Endothelial cell (in vitro differentiated cells): ENCODE measurements at places on chromosomes 7 and 10. TPM values are rescaled to one million over a fixed set of nuclear protein-coding genes. Genes with fewer than 3 reads are reported as not detected.

Gene ASAH2
- 1.7 TPM for total RNA-seq

Gene HABP2
- total RNA-seq, result not detected

Gene OR2A42
- 0.08 TPM for total RNA-seq

Gene SRI
- total RNA-seq, result 182 TPM

Gene KIN
- 13.2 TPM for total RNA-seq

Gene PRLHR
- not detected for total RNA-seq

Gene AKR1D1
- total RNA-seq, result not detected

Gene MYO1G
- total RNA-seq, result 0.13 TPM

- DNase-seq, result no peak
Observed at GRCh38 chr10:31774299-31774900, 154.2 kb downstream of the ARHGAP12 start.

GRCh38 chr10:79285315-79286197 is 61.7 kb upstream of the PPIF start:
- DNase-seq, result no peak

GRCh38 chr10:32412499-32412853 is 33.5 kb upstream of the CCDC7 start:
- no peak for DNase-seq

- no peak for DNase-seq
Observed at GRCh38 chr7:37471619-37472018, 23.0 kb upstream of the ELMO1 start.

GRCh38 chr10:127450644-127451043 is 98.5 kb upstream of the NPS start:
- no peak for DNase-seq

DNA sequence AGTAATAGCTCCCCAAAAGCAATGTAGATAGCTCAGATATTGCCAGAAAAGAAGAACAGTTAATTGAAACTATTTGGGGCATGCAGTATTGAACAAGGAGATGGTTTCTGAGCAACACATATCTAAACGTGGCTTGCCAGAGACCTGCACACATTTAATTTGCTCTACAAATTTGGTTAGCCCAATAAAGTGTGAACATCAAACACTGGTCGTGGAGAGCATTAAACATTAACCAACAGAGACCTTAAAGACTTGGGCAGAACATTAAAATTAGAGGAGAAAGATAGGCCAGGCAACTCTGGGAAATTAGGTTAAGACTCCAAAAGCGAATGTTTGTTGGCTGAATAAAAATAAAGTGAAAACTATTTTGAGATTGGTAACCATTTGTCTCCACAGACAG is 61.6 kb upstream of the ARID5B start:
- DNase-seq, result no peak

GRCh38 chr10:123884351-123884906 is 7.2 kb downstream of the CPXM2 start:
- no peak for DNase-seq

DNA sequence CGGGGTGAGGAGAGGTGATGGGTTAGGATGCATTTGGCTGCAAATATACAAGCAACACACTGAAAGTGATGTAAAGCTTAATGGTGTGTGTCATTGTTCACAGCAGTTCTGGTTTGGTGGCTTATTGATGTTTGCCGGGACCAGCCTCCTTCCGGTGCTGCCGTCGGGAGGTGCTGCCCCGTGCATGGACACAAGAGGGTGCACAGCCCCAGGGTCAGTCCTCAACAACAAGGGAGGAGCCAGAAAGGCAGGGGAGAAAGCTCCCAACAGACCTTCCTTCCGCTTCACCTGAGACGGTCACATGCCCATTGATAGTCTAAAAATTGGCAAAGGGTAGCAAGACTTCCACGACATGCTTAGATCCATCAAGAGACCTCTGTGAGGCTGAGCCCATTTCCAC is 9.5 kb downstream of the RNF32 start:
- peak; percentile 45 for DNase-seq

DNA sequence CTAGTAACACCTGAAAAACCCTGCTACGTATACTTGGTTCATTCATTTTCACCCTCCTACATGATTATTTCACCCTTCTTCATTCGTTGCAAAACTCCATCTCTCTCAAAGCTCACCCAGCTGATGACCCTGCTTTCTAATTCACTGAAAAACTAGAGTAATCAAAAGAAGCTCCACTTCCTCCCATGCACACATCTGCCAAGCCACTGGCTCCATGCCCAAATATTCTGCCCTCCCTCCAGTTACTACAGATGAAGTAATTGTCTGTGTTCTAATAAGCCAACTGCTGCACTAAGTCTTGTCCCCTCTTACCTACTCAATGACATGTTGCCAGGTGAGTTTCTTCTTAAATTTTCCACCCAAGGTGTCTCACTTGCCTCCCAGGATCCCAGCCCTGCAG is 96.9 kb upstream of the CCDC71L start:
- DNase-seq, result no peak

DNA sequence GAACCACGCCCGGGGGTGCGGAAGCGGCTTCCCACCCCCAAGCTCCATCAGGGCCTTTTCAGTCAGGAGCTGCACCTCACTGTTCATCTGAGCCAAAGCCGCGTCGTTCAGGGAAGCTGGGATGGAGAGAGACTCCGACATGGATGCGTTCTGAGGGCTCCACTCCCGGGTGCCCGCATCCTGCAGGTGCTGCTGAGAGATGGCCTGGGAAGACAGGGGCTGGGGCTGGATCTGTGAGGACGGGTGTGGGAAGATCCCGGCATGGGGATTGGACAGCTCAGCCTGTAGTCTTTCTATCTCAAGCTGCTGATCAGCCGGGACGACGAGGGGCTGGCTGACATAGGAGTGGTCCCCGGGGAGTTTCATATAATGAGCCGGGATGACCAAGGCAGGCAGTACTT is 45.0 kb upstream of the NMT2 start:
- DNase-seq, result no peak

GRCh38 chr7:34087892-34088891 is 182.9 kb downstream of the BMPER start:
- peak; percentile 53 for DNase-seq

- DNase-seq, result peak; percentile 78
Observed at GRCh38 chr10:50739618-50740292, at the start of gene ASAH2B. ASAH2B (plus strand) TSS chr10:50739936; CDS start chr10:50745131, 5,195 bp downstream.

DNA sequence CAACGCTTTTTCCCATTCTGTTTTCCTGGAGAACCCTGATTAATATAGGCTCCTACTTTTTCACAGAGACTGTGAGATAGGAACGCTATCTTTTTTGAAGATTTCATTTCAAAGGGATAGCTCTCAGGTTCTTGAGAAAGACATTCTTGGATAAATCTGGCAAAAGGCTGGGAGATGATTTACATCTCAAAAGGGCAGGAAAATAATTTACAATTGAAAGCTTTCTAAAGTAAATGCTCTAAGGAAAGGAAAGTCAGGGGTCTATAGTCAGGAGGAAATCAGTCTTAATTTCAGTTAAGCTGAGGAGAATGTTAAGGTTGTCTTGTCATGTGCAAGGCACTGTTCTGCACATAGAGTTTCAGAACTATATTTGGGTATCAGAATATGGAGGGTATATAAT is 278.8 kb downstream of the KIF20B start:
- no peak for DNase-seq

GRCh38 chr7:13231216-13231615 is 543.8 kb downstream of the ARL4A start:
- DNase-seq, result no peak

- no peak for DNase-seq
Observed at GRCh38 chr7:71982851-71983250, 429.3 kb downstream of the CALN1 start.

DNA sequence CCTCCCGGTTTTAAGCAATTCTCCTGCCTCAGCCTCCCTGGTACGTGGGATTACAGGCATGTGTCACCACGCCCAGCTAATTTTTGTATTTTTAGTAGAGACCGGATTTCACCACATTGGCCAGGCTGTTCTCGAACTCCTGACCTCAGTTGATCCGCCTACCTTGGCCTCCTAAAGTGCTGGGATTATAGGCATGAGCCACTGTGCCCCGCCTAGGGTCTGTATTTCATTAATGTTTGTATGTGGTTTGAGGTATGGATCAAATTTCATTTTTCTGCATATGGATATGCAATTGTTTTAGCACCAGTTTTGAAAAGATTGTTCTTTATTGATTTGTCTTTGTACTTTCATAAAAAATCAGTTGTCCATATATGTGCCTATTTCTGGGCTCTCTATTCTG is 26.0 kb downstream of the CYP26A1 start:
- DNase-seq, result no peak

- peak; percentile 86 for DNase-seq
Observed at GRCh38 chr7:152464312-152465118, 28.7 kb upstream of the KMT2C start.

DNA sequence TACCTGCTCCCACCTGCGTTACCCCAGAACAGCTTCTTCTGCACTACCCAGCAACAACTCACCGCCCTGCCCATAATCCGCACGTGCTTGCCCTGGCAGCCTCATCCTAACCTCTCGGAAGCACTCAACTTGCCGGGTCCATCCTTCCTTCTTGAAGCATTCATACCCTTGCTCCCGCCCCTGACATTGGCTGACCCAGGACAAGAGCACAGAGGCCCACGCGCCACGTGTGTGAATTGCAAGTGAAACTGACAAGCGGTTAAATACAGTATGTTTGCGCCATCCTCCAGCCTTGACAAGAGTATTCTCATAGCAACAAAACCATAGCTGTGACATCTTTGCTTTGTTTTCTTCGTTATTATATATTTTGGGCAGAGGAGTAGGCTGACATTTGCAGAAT is 10.9 kb upstream of the OCM start:
- no peak for DNase-seq

- no peak for DNase-seq
Observed at GRCh38 chr7:30428246-30429155, 50.1 kb downstream of the NOD1 start.

- no peak for DNase-seq
Observed at GRCh38 chr10:60238759-60239100, 150.9 kb downstream of the ANK3 start.

GRCh38 chr7:131688738-131689661 is 132.6 kb upstream of the PODXL start:
- peak; percentile 85 for DNase-seq

DNA sequence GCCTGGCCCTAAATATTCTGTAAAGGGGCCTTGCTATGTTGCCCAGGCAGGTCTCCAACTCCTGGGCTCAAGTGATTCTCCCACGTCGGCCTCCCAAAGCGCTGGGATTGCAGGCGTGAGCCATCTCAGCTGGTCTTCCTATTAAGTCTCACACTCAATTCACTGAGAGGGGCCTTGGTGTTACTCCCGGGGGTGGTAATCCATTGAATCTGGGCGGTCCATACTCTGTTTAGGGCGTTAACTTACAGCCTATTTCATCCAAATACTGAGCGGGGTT is 665 bp upstream of the SRRT start:
- DNase-seq, result no peak

DNA sequence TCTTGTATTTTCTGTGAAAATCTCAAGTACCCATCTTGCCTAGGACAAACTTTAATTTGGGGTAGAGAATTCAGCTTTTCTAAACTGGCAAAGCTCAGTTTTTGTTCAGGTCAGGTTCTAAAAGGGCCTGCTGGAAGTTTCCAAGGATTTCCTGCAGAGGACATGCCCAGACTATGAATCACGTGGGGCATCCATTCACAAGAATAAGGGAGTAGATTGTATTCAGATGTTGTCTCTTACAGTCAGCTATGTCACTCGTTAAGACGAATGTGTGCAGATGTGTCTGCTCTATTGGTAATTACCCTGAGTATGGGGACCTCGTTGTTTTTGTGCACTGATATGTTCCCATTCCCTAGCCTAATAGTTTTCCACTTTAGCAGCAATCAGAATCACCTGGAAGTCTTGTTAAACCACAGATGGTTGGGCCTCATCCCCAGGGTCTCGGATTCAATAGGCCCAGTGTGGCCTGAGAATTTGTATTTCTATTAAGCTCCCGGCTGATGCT is 81.0 kb upstream of the ITPRID1 start:
- no peak for DNase-seq
